ENCODE measurements at places on chromosomes 3 and 15.

GRCh38 chr15:85149465-85150129, 167.9 kb downstream of the PDE8A start:
- no peak for DNase-seq

DNA sequence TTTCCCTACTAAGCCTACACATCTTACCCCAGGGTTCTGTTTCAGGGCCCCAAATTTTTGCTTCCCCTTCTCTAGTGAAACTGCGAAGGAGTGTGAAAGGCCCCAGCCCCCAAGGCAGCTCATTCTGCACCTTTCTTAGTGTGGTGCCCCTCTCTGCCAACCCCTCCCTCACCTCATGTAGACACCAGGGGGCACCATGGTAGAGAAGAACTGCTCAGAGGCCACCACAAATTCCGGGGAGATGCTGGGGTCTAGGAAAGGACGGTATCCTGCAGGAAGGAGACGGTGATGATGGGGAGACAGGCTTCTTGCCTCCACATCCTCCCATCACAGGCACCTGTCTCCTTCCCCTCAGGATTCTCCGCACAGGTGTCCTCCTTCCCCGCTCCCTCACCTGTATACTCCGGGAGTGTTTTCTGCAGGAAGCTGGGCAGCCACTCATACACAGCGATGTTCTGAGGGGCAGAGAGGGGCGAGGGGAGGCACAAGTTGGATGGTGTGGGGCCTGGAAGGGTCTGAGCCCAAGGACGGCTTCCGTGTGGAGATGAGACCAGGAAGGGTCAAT, 3.6 kb downstream of the DUOX2 start:
- DNase-seq = no peak

DNA sequence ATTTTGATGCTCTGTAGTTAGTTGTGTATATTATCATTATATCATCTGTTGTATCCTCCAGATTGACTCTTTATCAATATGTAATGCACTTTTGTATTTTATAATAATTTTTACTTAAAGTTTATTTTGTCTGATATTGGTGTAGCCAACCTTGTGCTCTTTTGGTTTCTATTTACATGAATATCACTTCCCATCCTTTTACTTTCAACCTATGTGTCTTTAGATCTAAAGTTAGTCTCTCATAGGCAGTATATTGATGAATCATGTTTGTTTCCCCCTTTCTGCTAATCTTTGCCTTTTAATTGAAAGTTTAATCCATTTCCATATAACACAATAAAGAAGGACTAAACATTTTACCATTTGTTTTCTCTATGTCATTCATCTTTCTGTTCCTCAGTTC, 28.1 kb upstream of the CD200R1L start:
- DNase-seq = no peak

DNA sequence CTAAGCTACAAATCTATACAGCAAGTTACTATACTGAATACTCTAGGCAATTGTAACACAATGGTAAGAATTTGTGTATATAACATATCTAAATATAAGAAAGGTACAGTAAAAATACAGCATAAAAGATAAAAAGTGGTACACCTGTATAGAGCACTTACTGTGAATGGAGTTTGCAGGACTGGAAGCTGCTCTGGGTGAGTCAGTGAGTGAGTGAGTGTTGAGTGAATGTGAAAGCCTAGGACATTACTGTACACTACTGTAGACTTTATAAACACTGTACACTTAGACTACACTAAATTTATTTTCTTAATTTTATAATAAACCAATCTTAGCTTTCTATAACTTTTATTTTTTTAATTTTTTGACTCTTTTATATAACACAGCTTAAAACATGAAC, 123.1 kb downstream of the ZMAT3 start:
- no peak for DNase-seq

GRCh38 chr3:143306407-143306806, 186.8 kb downstream of the CHST2 start:
- DNase-seq = no peak

DNA sequence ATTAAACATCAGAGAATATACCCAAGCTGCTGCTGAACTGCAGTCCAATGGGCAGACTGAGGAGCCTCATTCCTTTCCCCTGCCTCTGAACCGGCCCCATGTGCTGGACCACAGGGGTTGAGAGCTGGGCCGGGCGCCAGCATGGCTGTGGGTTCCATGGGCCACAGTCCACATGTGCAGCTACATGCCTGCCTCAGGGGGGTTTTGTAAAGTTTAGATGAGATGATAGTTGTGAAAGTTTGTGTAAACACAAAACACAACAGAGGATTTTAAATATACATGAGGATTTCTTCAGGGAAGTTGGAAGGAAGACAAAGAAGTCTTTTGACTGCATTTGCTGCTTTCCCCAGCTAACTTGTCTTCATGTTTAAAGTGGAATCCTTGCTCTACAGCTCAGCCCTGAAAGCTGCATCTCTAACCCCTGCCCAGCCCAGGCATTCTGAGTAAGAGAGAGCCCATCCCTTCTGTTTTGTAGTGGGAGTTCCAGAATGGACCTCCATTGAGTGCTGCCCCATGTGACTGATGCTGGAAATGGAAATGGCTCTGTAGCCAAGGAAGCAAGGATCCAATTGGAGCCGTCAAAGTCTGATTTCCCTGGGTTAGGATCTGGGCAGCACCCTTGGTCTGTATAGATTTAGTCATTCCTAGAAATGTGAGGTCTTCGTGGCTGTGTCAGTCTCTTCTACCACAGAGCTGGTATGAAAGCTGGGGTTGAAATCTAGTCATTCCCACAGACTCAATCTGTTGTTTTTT, 17.5 kb downstream of the SLC12A8 start:
- DNase-seq = no peak

DNA sequence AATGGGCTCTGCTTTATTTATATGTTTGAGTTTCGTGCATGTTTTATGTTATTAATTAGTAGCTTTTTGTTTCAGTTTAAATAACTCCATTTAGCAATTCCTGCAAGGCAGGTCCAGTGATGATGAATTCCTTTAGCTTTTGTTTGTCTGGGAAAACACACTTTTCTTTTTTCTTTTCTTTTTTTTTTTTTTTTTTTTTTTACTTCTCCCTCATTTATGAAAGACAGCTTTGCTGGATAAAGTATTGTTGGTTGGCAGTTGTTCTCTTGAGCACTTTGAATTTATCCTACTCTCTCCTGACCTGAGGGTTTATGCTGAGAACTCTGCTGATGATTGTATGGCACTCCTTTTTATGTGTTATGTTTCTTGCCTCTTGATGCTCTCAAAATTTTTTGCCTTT, 35.7 kb downstream of the TMEM39A start:
- no peak for DNase-seq

DNA sequence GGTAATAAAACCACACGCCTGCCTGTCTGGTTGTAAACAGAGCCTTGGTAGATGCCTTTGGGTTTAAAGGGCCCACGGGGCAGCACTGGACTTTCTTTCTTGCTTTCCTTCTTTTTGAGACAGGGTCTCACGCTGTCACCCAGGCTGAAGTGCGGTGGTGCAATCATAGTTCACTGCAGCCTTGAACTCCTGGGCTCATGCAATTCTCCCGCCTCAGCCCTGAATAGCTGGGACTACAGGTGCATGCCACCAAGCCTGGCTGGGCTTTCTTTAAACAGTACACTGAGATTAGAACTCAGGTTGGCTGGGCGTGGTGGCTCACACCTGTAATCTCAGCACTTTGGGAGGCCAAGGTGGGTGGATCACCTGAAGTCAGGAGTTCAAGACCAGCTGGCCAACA, 42.2 kb downstream of the POC1A start:
- no peak for DNase-seq

DNA sequence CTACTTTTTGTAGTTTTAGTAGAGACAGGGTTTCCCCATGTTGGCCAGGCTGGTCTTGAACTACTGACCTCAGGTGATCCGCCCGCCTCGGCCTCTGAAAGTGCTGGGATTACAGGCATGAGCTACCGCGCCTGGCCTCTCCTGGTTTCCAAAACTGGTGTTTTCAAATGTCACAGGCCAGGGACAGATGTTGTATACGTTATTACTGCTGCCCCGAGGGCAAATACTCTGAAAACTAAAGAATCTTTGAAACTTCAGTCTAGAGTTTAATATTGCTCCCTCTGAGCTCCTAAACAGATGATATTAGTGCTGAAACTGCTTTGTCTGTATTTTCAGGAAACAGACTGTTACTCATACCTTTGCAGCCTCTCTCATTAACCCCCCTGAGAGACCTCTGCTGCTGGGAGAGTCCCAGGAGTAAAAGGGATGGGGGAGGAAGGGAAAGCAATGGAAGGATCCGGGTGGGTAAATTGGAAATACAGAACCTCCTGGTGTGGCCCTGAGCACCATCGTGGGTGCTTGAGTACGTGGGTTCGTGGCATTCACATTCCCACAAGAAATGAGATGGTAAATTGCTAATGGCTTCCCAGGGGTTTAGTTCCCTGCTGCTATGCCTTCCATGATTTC, 96.3 kb upstream of the IGF1R start:
- no peak for DNase-seq

- no peak for DNase-seq
Observed at GRCh38 chr3:98779541-98780335, 16.6 kb downstream of the ST3GAL6 start.

- no peak for DNase-seq
Observed at GRCh38 chr15:63258658-63259057, 18.7 kb upstream of the APH1B start.
